Activated T-cell treated with anti-CD3 and anti-CD28 coated beads, Interleukin-2, amount 50 U/mL, for 4 hours (primary cell): ENCODE measurements at places on chromosomes 11 and 22. TPM values are rescaled to one million over a fixed set of nuclear protein-coding genes. Genes with fewer than 3 reads are reported as not detected.

MMP8 gene
- not detected for total RNA-seq

NLRP14 gene
- not detected for total RNA-seq

CCDC81 gene
- 0.37 TPM for total RNA-seq

MN1 gene
- 0.08 TPM for total RNA-seq

PRR33 gene
- not detected for total RNA-seq

APOA5 gene
- total RNA-seq, result not detected

TST gene
- 1.2 TPM for total RNA-seq

TBX10 gene
- total RNA-seq, result not detected

TCN1 gene
- total RNA-seq, result not detected

HOATZ gene
- total RNA-seq, result not detected

L3MBTL2 gene
- 57.8 TPM for total RNA-seq

CCDC87 gene
- total RNA-seq, result 0.16 TPM

KCNA4 gene
- not detected for total RNA-seq

GPR83 gene
- 0.05 TPM for total RNA-seq

JAM3 gene
- 12.8 TPM for total RNA-seq

OR4X2 gene
- not detected for total RNA-seq

PRAME gene
- total RNA-seq, result 0.95 TPM

C11orf52 gene
- not detected for total RNA-seq

PRCP gene
- 13.8 TPM for total RNA-seq

BTBD18 gene
- not detected for total RNA-seq

PATE1 gene
- total RNA-seq, result not detected

NAV2 gene
- 0.60 TPM for total RNA-seq

MAPK8IP2 gene
- 0.05 TPM for total RNA-seq

PATE2 gene
- total RNA-seq, result not detected

NPTXR gene
- 2.2 TPM for total RNA-seq

OR8B3 gene
- total RNA-seq, result not detected

ART1 gene
- total RNA-seq, result not detected

TNNI2 gene
- total RNA-seq, result not detected

MS4A3 gene
- not detected for total RNA-seq

TRPM5 gene
- not detected for total RNA-seq

IL17REL gene
- 0.08 TPM for total RNA-seq

ADM gene
- not detected for total RNA-seq

CENATAC gene
- 23.6 TPM for total RNA-seq

PDE2A gene
- 0.53 TPM for total RNA-seq

SPTBN2 gene
- total RNA-seq, result 0.92 TPM

MRPL23 gene
- 100 TPM for total RNA-seq

SMCO4 gene
- total RNA-seq, result 9.3 TPM

H19 gene
- 0.79 TPM for total RNA-seq

FJX1 gene
- total RNA-seq, result 1.6 TPM

ZNF215 gene
- total RNA-seq, result 0.76 TPM
